ENCODE measurements at places on chromosomes 16 and 17. TPM values are rescaled to one million over a fixed set of nuclear protein-coding genes. Genes with fewer than 3 reads are reported as not detected.

Gene RCVRN
- total RNA-seq = 0.30 TPM

DNA sequence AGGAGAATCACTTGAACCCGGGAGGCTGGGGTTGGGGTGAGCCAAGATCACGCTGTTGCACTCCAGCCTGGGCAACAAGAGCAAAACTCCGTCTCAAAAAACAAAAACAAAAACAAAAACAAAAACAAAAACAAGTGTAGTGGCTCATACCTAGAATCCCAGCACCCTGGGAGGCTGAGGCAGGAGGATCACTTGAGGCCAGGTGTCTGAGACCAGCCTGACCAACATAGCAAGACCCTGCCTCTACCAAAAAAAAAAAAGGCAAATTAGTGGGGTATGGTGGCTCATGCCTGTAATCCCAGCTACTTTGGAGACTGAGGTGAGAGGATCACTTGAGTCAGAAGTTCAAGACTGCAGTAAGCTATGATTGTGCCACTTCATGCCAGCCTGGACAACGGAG, 26.4 kb upstream of the HAPSTR1 start:
- no peaks in the 10 kb centered on the region for H3K27me3 ChIP-seq
- H3K4me1 ChIP-seq = peaks cover 4% of the 10 kb centered on the region
- DNase-seq = no peak
- H3K36me3 ChIP-seq = no peaks in the 10 kb centered on the region

Gene TMIGD1
- total RNA-seq = not detected

Gene C16orf89
- total RNA-seq = 171 TPM

DNA sequence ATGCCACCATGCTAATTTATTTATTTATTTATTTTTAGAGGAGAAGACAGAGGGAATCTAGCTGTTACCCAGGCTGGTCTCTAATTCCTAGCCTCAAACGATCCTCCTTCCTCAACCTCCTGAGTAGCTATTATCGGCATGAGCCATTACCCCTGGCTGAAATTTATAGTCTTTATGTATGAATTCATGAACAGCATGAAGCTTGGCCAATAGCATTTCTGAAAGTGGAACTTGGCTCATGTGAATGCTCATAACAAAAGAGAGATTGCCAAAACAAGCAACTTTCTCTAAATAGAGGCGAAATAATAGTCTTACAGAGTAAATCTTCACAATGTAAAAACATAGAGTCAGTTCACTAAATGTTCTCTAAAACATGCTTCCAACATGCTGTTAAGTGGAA, 30.1 kb upstream of the SMURF2 start:
- H3K36me3 ChIP-seq = no peaks in the 10 kb centered on the region
- H3K4me3 ChIP-seq = no peak overlapping the region
- H3K4me1 ChIP-seq = peaks cover 10% of the 10 kb centered on the region
- H3K27ac ChIP-seq = no peak overlapping the region
- no peak for DNase-seq

GRCh38 chr17:73420897-73421296, 109.1 kb upstream of the CDC42EP4 start:
- H3K4me3 ChIP-seq = no peak overlapping the region
- H3K27me3 ChIP-seq = no peaks in the 10 kb centered on the region
- no peak overlapping the region for H3K27ac ChIP-seq
- H3K36me3 ChIP-seq = no peaks in the 10 kb centered on the region
- H3K4me1 ChIP-seq = no peaks in the 10 kb centered on the region

- peaks cover 19% of the 10 kb centered on the region for H3K36me3 ChIP-seq
- no peak for DNase-seq
- no peaks in the 10 kb centered on the region for H3K27me3 ChIP-seq
- H3K4me1 ChIP-seq = no peaks in the 10 kb centered on the region
- H3K4me3 ChIP-seq = no peak overlapping the region
- H3K27ac ChIP-seq = no peak overlapping the region
Measured at GRCh38 chr16:70473446-70474319, 19.3 kb downstream of the FCSK start.

GRCh38 chr17:45628019-45628418, 137.5 kb upstream of the PLEKHM1 start:
- H3K27me3 ChIP-seq = no peaks in the 10 kb centered on the region
- H3K4me3 ChIP-seq = no peak overlapping the region
- no peak for DNase-seq

GRCh38 chr17:2347805-2348685, 10.7 kb downstream of the SGSM2 start:
- DNase-seq = peak; percentile 65
- H3K4me3 ChIP-seq = no peak overlapping the region
- H3K27ac ChIP-seq = no peak overlapping the region
- no peaks in the 10 kb centered on the region for H3K36me3 ChIP-seq
- H3K4me1 ChIP-seq = no peaks in the 10 kb centered on the region

Gene AATK
- 123 TPM for total RNA-seq

- no peak overlapping the region for H3K4me3 ChIP-seq
- H3K36me3 ChIP-seq = no peaks in the 10 kb centered on the region
- H3K27ac ChIP-seq = no peak overlapping the region
Measured at GRCh38 chr16:66169817-66170216, 196.7 kb upstream of the CDH5 start.

All from upper lobe of left lung (tissue), 6 donors.